ENCODE measurements at places on chromosomes 7 and 10.

- no peak for DNase-seq
Observed at GRCh38 chr7:101330011-101330484, 8.4 kb upstream of the IFT22 start.

- no peak for DNase-seq
Observed at GRCh38 chr10:8238986-8239385, 184.5 kb downstream of the GATA3 start.

GRCh38 chr7:131745390-131746248 is 189.2 kb upstream of the PODXL start:
- DNase-seq, result peak; percentile 10

- DNase-seq, result no peak
Observed at GRCh38 chr7:154380771-154381170, 328.6 kb downstream of the DPP6 start.

GRCh38 chr7:100544967-100545359 is 6.0 kb downstream of the AGFG2 start:
- no peak for DNase-seq

- DNase-seq, result no peak
Observed at GRCh38 chr7:6242561-6242960, 29.9 kb downstream of the CYTH3 start.

DNA sequence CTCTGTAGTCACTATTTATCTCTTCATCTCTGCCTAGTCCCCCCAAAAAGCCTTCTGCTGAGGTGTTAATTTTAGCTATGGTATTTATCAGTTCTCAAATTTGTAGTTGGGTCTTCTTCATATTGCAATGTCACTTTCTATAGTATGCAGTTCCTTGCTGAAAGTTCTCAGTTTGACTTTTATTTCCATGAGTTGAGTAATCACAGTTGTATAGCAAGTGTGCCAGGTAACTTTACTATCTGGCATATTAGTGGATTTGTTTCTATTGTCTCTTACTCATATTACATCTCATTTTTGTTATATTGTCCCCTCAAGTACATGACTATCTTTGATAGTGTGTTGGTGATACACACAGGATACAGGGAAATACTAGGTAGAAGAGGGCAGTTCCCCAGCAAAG is 152.8 kb downstream of the CUBN start:
- no peak for DNase-seq

DNA sequence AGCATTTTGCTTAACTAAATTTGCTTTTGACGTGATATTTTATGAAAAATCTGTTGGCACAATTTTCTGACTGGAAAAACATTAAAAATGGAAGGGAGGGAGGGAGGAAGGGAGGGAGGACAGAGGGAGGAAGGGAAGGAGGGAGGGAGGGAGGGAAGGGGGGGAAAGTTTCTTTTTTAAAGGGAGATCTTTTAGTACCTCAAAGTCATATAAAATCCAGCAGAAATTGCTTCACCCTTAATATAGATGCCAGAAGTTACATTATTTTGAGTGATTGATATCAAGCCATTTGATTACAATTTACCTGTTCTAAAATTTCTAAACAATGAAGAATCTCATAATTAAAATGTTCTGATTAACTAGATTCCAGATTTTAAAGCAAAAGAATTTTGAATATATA is 68.9 kb downstream of the CABCOCO1 start:
- DNase-seq, result no peak

GRCh38 chr10:46787321-46787615 is 124.0 kb upstream of the PTPN20 start:
- DNase-seq, result peak; percentile 0

- DNase-seq, result no peak
Observed at GRCh38 chr10:85187047-85187446, 858.7 kb downstream of the CCSER2 start.

DNA sequence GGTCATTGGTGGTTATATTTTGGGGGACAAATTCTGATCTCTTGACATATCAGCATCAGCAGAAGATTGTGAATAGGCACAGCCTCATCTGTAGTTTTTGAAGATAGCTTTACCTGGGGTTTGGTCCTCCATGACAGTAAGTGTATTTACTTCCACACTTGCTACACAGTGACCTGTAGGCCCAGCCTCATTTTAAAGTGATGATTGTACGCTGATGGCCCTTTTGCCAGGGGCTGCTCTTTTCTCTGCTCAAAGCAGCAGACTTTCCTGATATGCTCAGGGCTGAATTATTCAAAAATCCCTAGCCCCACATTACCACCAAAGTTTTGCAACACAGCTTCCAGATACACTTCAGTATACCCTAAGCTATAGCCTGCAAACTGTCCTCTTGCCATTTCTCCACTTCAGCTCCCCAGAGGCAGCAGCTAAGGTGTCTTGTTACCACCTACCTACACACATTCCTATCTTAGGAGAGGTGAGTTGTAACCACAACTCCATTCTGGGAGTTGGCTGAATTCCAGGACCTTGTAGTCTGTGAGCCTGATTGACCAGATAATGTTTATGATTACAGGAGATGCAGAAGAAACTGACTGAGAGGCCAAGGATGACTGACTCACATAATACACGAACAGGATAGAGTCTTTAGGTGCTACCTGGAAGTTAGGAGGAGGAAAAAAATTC is 6.0 kb downstream of the ASB4 start:
- peak; percentile 88 for DNase-seq

- DNase-seq, result peak; percentile 58
Observed at GRCh38 chr10:34814223-34814912, 728 bp downstream of the PARD3 start.

GRCh38 chr10:63375859-63376258 is 89.9 kb downstream of the JMJD1C start:
- no peak for DNase-seq

- DNase-seq, result no peak
Observed at GRCh38 chr10:122078965-122079795, 90.2 kb downstream of the TACC2 start.

DNA sequence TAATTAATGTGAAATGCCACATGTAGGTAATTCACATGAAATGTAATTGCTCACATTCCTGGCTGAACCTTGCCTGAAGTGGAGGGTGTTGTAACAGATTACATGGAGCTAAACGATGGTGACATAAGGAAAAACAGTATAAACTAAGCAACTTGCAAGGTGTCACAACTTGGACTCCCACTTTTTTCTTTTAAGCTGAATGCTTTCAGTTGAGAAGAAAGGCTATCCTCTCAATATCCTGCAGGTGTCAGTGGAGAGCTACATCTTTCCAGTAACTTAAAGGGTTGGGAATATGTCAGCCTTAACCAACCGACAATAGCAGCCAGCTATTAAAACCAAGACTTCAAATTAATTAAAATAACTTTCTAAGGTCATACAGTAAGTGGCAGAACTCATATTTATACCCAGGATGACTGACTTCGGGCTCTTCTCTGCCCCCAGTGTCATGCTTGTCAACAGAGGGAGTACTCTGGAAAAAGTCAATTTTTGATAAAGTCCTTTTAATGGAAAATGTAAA is 33.7 kb downstream of the NRBF2 start:
- DNase-seq, result peak; percentile 49

DNA sequence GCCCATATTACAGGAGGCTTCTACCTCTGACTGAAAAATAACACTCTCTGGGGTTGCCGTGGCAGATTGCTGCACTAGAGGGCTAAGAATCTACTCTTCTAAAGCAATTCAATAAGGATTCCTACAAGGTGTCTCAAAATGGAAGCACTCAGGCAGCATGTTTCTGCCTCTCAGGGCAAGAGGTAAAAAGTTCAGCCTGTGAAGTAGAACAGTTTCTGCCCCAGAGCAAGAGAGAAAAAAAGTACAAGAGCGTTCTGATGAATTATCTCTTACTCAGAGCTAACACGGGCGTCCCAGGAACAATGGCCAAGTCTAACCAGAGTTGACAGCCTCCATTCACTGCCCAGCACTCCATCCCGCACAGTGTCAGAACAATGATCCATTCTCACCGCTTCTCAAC is 71.3 kb upstream of the TES start:
- no peak for DNase-seq

DNA sequence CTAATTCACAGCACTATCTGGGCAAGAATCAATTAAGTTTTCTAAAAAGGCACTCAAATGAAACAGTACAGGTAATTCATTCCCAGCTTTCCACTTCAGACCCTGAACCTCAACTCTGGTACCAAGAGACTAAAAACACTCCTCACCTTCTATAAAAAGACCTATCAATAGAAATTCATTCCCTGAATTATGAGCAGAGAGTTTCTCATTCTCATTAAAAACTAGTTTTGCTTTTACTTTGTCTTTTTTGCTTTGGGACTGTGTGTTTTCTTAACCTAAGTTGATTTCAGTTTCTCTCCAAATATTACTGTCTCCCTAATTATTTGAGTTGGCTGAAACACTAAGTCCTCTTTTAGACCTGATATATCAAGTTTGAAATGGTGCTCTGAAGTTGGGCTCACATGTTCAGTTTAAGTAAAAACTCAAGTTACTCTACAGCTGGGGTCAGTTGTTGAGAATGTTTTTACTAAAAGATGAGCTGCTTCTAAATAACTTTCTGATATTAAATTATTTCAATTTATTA is 189.5 kb downstream of the JAZF1 start:
- DNase-seq, result no peak

DNA sequence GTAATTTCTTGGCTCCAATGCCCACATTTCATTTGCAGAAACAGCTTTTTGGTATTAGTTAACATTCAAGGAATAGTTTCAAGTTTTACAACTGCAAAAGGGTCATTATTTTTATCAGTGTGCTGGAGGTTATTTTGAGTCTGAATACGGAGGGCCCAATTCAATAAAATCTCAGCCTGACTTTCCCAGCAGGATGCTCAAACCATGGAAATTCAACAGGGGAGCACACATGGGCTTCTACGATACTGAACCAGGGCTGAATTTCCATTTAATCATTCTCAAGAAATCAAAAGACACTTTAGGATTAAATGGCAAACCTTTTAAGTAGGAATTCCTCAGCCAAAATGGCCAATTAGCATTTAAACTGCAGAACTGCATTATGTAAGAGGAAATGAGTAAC is 700.9 kb upstream of the ANKRD30A start:
- no peak for DNase-seq

DNA sequence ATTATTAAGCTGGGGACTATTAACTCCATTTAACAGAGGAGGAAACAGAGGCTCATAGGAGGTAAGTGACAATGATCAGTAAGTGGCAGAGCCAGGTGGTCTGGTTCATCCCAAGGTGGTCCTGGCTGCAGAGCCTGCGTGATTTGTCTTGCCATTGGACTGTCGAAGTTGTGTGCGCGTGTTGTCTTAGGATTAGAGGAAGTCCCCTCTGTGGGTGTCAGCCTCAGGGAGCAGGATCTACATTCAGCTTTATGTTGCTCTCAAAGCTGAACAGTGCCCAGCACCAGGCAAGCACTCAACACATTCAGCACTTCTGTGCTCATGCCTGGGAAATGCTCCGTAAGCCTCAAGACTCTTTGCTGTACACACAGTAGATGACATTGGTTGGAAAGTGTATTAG is 139.5 kb downstream of the HERPUD2 start:
- no peak for DNase-seq

DNA sequence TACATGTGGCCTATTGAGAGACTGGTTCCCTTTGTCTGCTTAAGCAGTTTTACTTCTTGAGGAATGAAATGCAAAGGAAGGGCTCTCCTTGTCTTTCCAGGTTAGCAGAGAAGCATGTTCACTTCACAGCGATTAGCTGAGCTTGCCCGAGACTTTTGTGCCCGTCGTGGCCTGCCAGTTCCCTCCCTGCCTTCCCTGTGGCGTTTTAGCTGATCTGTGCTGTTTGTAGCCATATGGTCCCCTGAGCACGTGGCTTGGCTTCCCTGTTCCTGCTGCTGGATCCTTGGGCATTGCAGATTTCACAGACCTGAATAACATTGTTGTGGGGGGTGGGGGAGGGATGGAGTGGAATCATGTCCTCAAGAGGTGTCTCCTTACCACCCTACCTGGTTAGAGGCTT is 61.8 kb downstream of the SND1 start:
- DNase-seq, result no peak

DNA sequence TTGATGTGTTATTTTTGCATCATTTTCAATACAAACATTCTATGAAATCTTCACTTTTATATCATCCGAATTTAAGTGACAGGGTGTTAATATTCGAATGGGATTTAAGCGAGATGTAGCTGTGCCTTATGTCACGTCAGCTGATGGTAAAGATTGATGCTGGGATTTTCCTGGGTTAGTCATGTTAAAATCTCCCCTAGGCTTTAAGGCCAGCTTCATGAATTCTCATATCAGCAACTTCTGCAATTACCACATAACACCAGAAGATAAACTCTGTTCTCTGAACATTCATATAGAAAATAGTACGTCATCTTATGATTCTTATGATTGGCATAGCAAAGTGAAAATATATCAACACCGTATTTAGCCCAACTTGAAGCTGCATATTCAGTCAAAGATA is 669.2 kb downstream of the PCDH15 start:
- DNase-seq, result no peak

- no peak for DNase-seq
Observed at GRCh38 chr7:79055722-79056415, 397.6 kb downstream of the MAGI2 start.

- no peak for DNase-seq
Observed at GRCh38 chr10:79938728-79939406, 10.0 kb downstream of the SFTPD start.

- no peak for DNase-seq
Observed at GRCh38 chr7:73858807-73859206, 2.2 kb upstream of the TMEM270 start.

GRCh38 chr10:118769898-118770600 is 15.3 kb upstream of the CACUL1 start:
- DNase-seq, result no peak

DNA sequence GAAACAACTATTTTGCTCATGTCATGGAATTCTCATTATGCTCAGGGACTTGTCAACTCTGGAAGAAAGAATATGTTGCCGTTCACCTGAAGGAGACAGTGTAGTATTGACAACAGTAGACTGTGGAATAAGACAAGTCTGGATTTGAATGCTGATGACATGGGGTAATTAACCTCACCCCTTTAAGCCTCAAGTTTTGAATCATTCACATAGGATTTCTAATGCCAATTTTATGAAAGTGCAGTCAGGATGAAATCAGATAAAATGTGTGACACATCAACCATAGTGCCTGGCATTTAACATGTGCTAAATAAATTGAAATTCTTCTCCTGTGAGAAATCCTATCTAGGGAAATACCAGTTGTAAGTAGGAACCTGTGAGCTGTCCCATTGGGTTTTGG is 305.8 kb downstream of the KIF20B start:
- DNase-seq, result peak; percentile 94

GRCh38 chr10:100670828-100671479 is 74.4 kb upstream of the PAX2 start:
- peak; percentile 32 for DNase-seq

DNA sequence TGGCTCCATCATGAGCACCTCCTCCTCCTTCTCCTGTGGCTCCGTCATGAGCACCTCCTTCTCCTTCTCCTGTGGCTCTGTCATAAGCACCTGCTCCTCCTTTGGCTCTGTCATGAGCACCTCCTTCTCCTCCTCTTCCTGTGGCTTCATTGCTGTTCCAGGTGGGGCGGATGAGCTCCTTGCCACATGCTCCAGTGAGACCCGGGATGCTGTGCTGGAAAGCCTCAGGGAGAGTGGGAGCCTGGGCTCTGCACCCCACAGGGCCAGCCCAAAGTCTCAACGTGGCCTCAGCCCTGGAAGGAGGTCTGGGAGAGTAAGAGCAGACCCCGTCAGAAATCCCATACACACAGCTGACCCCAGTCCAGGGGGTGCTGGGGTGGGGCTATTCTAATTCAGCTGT is 380.7 kb downstream of the TCERG1L start:
- no peak for DNase-seq
